AG04449 (cell line): ENCODE measurements at places on chromosomes 2 and 18.

DNA sequence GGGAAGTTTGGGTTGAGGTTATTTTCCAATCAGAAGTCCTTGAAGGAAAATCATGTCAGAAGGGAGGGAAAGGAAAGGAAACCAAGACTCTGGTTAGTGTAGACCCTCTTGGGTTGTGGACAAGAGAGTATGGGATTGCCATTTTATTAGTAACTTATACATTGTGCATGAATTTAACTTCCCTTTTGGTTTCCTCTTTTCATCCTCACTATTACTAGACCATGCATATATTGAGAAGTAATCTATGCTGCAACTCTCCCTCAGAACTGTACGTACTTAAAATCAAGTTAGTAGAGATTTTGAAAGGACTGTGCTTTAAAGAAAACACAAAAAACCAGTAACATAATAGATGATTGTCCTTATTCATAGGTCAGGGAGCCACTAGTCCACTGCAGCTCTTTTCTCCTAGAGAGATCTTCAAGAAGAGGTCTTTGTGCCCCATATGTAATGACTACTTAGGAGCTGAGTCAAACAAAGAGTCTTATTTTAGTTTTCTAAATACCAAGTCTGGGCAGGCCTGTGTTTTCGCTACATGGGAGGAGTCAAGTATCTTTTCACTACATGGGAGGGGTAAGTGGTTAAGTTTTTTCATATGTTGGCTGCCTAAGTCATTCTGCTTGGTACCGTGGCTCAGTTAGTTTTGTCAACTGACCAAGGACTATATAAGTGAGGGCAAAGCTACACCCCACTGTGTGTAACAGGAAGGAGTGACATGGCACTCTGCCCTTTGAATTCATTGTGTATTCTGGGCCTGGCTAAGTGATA lies 25.2 kb upstream of the FAM117B start:
- DNase-seq = no peak

DNA sequence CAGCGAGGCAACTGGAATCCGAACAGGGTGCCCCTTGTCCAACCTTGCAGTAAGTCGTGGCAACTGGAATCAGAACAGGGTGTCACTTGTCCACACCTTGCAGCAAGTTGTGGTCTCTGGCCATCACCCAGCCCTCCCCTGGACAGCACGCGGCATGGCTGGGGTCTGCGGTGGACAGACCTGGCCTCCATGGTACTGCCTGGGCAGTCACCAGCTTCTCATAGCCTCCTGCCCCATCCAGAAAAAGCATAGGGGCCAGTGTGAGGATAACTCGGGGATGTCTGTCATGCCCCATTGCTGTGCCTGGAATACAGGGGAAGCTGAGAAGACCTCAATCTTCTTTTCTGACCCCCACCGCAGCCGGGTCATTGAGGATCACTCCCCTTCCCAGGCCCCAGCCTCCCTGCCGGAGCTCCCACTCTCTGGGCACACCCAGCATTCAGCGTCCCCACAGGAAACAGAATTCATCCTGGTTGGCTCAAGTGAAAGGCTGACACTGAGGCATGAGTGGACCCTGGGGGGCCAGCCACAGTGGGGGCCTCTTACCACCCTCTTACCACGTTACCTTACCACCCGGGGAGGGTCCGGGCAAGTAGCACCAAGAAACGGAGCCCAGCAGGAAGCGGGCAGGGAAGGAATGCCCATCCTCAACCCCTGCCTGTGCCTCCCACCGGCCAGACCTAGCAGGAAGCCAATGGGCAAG lies 68.0 kb upstream of the RAB6C start:
- no peak for DNase-seq

GRCh38 chr2:129733579-129733978 lies 245.9 kb upstream of the RAB6C start:
- no peak for DNase-seq

GRCh38 chr18:8848541-8848940 lies 143.2 kb downstream of the MTCL1 start:
- DNase-seq = no peak

DNA sequence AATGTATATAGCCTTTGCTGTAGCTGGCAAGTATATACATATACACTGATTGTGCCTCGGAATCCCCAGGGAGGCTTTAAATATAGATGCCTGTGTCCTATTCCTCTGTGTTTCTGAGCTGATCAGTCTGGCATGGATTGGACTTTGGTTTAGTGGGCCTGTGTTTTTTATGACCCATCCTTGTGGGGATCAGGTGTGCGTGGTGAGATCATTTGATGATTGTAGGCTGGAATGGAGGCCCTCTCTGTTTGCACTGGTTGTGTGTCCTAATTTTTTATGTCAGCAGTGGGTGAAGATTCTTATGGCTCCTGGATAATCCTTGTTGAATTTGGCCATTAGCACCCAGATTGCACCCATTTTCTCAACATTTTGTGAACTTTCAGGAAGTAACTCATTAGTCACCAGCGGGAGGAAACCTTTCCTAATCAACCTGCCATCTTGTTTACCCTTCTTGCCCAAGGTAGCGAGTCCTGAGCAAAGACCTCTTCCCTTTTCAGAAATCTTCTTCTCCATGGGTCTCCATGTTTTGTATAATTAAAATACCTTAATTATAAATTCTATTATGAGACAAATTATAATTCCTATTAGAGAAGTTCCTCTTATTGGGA lies 75.8 kb downstream of the UGGT1 start:
- DNase-seq = no peak

GRCh38 chr18:49022311-49023161 lies 71.8 kb upstream of the SMAD7 start:
- DNase-seq = no peak

DNA sequence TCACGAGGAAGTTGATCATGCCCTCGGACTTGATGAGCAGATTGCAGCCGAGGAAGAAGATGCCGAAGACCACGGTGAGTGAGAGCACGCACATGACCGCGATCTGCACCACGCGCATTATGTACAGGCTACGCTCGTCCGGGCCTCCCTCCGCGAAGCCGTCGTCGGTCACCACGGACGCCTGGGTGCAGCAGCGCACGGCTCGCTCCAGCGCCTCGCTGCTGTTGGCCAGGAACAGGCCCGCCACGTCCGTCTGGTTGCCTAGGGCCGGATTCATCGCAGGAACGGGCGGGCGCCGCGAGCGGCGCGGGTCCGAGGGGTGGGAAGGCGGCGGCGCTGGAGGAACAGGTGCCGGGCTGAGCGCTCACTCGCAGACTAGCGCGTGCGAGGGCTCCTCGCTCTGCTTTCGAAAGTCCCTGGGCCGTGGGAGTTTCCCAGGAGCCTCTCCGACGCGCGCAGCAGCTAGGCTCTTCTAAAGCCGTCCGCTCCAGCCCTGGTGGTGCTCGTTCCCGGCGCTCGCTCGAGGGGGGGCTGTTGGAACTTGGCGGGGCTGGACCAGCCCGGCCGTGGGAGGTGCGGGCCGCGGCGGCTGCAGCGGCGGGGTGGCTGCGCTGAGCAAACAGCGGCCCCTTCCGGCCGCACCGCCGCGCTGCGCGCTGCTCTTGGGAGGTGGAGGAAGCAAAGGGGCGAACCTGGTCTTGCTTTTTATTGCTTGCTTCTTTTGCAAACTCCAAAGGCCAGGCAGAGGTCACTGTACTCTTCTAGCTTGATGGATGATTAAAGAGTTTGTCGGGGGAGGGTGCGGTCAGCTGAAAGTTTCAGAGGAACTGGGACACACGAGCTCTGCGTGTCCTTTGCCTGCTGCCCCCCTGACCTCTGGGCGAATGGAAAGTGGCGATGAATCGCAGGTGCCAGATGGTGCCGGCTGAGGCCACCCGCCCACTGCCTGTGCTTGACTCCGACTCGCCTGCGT lies at the start of gene RPRM:
RPRM (minus strand) TSS at position 474 of the 973 bp plus-strand sequence; CDS start at position 277, 197 bp downstream.
- DNase-seq = no peak

GRCh38 chr2:70964596-70965386 lies 13.6 kb upstream of the ANKRD53 start:
- DNase-seq = no peak

GRCh38 chr2:160465002-160465401 lies 28.6 kb downstream of the RBMS1 start:
- no peak for DNase-seq

GRCh38 chr2:97728091-97728731 lies 14.8 kb downstream of the ZAP70 start:
- DNase-seq = no peak
